ENCODE measurements at places on chromosomes 3 and 15.
A peak's percentile ranks its signal among the peaks of the same experiment; 100 is the strongest.

DNA sequence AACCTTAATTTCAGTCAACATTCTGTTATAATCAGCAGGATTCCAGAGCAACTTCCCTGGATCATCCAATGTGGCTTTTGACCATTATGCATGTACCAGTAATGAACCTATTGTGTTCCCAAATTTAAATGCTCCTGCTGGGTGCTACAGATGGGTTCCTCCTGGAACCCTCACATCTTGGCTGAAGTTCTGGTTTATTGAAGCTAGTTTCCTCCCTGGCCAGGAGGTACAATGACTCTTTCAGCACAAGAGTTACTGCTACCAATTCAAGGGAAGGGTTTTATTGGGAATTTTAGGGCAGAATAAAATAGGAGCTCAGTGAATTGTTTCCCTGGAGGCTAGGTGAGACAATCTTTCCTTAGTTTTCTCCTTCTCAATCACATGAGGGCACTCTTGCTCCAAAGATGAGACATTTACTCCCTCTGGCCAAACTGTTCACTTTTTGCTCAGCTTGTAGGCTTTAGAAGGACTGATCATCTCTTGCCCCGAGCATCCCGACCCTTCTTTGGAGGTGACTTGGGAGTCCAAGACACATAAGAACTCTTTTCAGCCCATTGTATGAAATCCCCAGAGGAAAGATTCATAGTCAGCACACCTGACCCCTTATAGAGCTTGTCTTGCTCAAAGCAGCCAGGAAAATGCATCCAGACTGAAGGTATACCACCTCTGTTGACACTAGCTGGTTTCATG lies 8.8 kb upstream of the NPHP3 start:
- DNase-seq, result no peak

DNA sequence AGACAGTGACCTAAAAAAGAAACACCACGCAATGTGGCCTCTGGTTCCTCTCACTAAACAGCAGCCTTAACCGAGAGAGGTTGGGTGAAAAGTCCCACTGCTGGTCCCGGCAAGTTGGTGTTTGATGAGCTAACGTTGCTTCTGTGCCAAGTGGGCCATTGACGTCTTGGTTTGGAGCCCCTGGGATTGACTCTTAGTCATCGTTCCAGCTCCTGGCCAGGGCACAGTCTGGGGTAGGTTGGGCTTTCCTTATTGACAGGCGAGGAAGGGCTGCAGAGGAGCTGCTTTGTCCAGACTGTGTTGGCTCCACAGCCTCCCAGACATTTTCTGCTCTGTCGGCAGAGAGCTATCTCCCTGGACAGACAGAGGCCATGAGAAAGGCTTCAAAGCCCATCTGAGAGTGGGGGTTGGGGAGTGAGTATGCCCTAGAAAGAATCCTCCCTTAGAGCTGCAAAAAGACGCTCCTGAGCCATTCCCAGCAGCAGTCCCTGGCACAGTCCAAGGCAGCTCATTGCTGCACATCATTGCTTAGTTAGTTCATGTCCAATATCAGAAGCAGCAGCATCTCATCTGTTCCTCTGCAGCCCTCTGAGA lies 28.6 kb upstream of the C3orf80 start:
- DNase-seq, result no peak

- DNase-seq, result peak; percentile 70
Observed at GRCh38 chr3:4834403-4834866, 144.8 kb upstream of the BHLHE40 start.

DNA sequence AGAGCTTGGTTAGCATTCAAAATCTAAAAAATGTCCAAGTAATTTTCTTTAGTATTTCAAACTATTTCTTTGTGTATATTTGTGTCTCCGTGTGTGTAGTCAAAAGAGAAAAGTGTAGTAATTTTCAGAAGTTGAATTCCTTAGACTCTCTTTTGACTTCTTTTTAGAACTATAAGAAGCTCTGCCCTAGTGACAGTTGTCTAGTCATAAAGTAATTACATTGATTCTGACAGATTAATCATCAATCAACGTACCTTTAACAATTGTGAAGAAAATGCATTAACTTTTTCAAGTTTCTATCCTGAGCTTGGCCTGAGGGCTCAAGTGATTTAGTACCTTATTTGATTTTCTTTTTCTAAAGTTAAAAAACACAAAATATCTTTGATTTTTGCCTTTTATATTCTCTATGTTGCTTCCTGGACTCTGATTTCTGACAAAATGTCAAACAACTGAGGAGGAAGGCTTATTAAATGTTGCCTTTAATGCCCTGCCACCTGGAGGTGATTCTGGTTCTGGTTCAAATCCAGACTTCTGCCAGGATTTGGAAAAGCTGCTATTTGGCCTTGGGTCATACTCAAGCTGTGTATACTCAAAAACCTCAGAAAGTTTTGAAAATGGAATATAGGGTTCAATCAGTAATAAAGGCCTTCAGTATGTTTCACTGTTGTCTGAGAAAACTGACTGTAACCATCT lies 653.6 kb downstream of the NSUN3 start:
- DNase-seq, result no peak

GRCh38 chr3:101312545-101312944 lies 7.8 kb downstream of the IMPG2 start:
- DNase-seq, result no peak

- no peak for DNase-seq
Observed at GRCh38 chr3:195009616-195010015, 261.3 kb downstream of the XXYLT1 start.

DNA sequence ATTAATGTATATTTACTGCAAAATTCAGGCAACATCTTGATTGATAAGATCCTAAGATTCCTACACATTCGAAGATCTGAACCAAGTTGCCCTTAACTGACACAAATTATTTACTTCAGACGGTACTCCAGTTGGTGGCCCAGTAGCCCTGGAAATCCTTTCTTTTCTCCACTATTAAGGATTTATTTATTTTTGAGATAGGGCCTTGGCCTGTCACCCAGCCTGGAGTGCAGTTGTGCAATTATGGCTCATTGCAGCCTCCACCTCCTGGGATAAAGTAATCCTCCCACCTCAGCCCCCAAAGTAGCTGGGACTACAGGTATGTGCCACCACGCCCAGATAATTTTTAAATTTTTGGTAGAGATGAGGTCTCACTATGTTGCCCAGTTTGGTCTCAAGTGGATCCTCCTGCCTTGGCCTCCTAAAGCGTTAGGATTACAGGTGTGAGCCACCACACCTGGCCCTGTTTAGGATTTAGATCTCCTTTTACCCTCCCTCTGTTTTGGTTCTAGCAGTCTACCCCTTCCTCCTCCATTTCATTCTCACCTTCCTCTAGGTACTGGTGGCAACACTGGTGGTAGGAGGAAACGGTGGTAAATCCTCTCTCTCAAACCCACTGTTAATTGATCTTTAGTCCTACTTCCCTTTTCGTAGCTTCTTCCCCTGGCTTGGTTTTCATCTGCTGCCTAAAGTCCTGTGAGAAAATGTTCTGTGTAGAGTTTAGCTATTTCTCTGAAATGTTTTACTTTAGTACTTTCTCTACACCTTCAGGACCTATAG lies 12.7 kb upstream of the ZNF609 start:
- no peak for DNase-seq

GRCh38 chr15:58178668-58179067 lies 40.5 kb downstream of the AQP9 start:
- no peak for DNase-seq

DNA sequence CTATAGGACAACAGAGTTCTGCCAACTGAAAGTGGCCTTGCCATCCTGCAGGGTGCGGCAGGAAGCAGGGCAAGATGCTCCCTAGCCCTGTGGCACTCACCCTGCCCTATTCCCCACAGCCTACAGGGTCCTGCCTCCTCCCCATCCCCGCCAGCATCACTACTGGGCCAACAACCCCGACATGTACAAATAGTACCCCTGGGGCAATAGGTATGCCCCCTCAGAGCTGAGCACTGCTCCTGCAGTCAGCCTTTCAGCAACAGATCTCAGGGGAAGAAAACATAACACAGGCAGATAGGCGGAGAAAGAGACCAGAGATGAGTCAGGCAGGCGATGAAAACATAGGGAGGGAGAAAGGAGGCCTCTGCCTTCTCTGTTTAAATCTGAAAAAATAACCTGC lies 74.7 kb downstream of the XXYLT1 start:
- DNase-seq, result no peak

GRCh38 chr3:31165399-31165860 lies 271.0 kb upstream of the GADL1 start:
- no peak for DNase-seq

DNA sequence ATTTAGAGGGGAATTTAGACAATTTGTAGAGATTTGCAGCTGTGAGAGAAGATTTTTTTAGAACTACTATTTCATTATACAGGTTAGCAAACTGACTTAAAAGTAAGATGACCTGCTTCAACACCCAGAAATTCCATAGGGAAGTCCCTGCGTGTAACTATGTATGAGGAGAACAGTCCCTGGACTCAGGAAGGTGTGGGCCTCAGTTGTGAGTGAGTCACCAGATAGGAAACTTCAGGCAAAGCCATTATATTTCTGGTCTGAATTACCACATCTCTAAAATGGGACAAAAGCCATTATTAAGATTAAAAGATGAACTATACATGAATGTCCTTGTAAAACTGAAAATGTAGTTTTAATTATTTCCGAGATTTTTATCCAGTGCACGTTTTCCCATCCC lies 488.3 kb upstream of the GOLIM4 start:
- no peak for DNase-seq

- DNase-seq, result no peak
Observed at GRCh38 chr15:99651023-99651807, 82.0 kb downstream of the LYSMD4 start.

- DNase-seq, result no peak
Observed at GRCh38 chr3:179526482-179526881, 36.2 kb upstream of the ACTL6A start.

DNA sequence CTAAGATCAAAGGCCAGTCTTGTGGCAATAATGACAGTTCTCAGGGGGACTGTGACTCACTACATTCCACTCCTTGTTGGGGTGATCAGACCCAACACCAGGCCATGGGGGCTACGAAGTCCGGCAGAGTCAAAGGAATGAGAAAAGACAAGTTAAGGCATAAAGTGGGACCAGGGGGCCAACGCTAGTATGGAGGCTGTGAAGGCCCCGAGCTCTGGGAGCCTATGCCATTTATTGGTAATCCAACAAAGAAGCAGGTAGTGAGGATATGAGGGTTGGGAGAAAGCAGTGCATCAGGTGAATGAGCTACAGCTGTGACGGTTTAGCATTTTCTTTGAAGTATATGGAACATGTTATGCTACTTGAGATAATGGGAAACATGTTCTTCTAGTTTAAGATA lies 104.4 kb upstream of the C2CD4B start:
- no peak for DNase-seq

DNA sequence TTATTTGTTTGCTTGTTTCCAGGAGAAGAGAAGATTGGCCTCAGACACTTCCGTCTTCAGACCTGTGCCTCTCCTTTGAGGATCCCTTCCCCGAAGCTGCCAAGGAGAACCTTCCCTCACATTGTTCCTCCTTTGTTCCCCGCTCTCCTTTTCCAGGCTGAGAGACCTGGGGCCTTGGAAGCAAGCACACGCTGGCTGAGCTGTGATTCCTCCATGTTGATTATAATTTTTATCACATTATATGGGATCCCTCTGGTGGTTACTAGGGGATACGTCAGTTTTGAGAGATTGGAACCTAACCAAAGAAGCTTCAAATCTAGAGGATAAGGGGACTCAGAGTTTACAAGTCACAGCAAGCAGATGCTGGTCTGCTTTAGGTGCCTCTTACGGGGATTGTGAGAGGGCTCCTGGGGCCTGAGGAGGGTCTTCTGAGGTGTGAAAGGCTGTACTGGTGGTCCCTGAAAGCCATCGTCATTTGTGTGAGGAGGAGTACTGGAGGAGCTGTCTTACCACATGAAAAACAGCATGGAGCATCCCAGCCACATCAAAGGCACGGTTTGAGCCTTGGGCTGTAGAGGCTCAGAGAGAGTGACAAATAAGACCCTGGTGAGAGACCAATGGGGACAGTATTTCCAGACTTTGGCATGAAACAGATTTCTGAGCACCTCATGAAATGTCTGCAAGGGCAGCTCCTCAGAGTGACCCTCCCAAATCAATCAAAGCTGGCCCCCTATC lies 760.1 kb upstream of the CFAP20DC start:
- DNase-seq, result no peak

GRCh38 chr15:31387479-31388118 lies 61.0 kb downstream of the KLF13 start:
- DNase-seq, result peak; percentile 46

GRCh38 chr3:27105904-27106303 lies 263.3 kb downstream of the NEK10 start:
- no peak for DNase-seq

GRCh38 chr15:89367485-89368451 lies 33.1 kb upstream of the POLG start:
- DNase-seq, result no peak

- DNase-seq, result no peak
Observed at GRCh38 chr15:69034352-69034751, 19.9 kb downstream of the NOX5 start.

DNA sequence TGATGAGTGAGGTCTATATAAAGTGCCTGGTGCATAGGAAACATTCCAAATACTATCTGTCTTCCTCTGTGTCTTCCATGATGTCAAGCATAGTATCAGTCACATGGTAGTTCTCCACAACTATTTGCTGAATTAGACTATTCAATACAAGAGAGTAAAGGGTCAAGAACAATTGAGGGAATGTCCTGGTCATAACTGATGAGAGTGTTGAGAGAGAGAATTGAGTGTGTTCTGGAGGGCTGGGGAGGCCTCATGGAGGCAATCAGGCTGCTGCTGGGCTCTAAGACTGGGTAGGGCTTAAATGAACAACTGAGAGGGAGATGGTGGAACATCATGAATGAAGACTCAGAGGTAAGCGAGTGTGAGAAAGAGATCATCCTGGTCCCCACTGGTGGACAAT lies 433.7 kb upstream of the ONECUT1 start:
- DNase-seq, result no peak

DNA sequence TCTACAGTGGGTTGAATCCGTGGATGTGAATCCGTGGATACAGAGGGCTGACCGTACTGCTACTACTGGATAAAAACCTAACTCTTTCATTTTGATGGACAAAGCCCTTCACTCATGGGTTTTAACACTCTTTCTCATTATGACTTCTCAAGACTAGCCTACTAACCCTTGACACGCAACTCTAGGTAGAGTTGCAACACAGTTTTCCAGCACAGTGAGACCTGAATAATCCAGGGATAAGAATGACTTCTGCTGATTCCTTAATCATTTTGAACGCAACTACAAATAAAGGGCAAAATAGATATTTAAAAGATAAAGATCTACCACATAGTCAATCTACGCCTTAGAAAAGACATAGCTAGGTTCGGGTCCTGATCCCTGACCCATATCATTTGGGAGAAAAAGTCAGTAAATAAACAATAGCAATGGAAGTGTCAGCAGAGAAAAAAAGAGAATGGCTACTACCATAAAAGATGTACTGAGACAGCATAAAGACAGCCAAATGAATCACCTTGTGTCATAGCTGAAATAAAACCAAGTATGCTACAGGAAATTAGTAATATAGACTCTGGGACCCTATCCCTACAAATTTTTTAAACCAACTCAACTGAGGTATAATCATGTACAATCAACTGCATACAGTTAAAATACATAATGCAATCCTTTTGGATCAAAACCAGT lies 87.6 kb downstream of the DPH6 start:
- DNase-seq, result no peak

- no peak for DNase-seq
Observed at GRCh38 chr3:149231871-149232270, 10.2 kb upstream of the CP start.

All from activated CD8-positive, alpha-beta memory T cell treated with anti-CD3 and anti-CD28 coated beads, Interleukin-2, amount 50 U/mL, for 4 hours (primary cell).